ENCODE measurements at places on chromosomes 2 and 18. TPM values are rescaled to one million over a fixed set of nuclear protein-coding genes. Genes with fewer than 3 reads are reported as not detected.

Gene ABCG5
- total RNA-seq, result not detected

Gene ZNF2
- total RNA-seq, result 3.7 TPM

Gene CHRNG
- not detected for total RNA-seq

Gene TMEM178A
- total RNA-seq, result 0.10 TPM

Gene SPP2
- not detected for total RNA-seq

Gene TEKT4
- total RNA-seq, result not detected

Gene CCDC178
- not detected for total RNA-seq

Gene RBKS
- total RNA-seq, result 8.8 TPM

Gene CCBE1
- total RNA-seq, result 5.8 TPM

Gene TNFAIP6
- 3.0 TPM for total RNA-seq

Gene LRP2
- total RNA-seq, result 0.06 TPM

Gene MAPK4
- total RNA-seq, result 0.07 TPM

Gene CKAP2L
- 11.8 TPM for total RNA-seq

Gene CPO
- not detected for total RNA-seq

Gene ACOXL
- not detected for total RNA-seq

Gene SERPINB12
- total RNA-seq, result not detected

Gene ASPRV1
- 0.17 TPM for total RNA-seq

Gene GDF7
- total RNA-seq, result 0.05 TPM

Gene IL1R2
- total RNA-seq, result 0.71 TPM

Gene TMEM37
- 1.6 TPM for total RNA-seq

Gene POTEC
- not detected for total RNA-seq

Gene LGALSL
- total RNA-seq, result 14.5 TPM

Gene DLGAP1
- 0.09 TPM for total RNA-seq

Gene DSG1
- total RNA-seq, result not detected

Gene AMER3
- total RNA-seq, result not detected

Gene IL1F10
- not detected for total RNA-seq

All from A549 treated with DMSO at 1 μM for 4 hours (cell line).